ENCODE measurements at places on chromosomes 5 and 9.
A peak's percentile ranks its signal among the peaks of the same experiment; 100 is the strongest.

- DNase-seq: no peak
Measured at GRCh38 chr5:420632-421286, 22.2 kb upstream of the EXOC3 start.

- DNase-seq: no peak
Measured at GRCh38 chr5:9197881-9198260, 348.0 kb downstream of the SEMA5A start.

GRCh38 chr5:113087976-113088514 lies 111.4 kb downstream of the DCP2 start:
- DNase-seq: no peak

DNA sequence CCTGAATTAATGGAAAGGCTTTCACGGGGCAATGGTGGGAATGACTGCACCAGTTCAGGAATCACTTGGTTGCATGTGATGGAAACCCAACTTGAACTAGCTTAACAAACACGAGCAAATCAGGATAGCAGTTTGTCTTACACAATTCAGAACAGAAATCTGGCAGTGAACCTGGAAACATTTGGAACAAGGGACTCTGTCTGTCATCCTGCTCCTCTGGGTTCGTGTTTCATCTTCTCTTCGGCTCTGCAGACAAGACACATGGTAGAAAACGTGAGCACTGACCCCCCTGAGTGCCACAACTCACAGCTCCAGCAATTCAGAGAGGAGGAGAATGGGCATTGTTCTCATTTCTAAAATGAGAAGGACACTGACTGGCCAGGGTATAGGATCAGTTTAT lies 218.1 kb upstream of the NREP start:
- no peak for DNase-seq

DNA sequence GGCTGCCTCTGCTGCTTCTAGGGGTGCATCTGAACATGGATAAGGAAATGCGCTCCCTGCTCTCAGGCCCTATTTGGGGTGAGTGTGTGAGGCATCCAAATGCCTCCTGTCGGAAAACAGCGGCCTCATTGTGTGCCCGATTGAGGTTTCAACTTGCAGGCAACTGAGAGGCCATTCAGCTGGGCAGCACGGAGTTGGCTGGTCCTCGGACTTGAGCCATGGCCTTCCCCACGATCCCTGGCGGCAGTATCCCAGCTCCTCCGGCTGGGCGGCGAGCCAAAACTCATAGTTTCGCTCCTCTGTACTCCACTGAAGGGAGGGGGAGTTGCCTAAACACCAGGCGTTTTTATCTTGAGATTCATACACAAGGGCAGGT lies 597.3 kb upstream of the SGCD start:
- peak; percentile 67 for DNase-seq

DNA sequence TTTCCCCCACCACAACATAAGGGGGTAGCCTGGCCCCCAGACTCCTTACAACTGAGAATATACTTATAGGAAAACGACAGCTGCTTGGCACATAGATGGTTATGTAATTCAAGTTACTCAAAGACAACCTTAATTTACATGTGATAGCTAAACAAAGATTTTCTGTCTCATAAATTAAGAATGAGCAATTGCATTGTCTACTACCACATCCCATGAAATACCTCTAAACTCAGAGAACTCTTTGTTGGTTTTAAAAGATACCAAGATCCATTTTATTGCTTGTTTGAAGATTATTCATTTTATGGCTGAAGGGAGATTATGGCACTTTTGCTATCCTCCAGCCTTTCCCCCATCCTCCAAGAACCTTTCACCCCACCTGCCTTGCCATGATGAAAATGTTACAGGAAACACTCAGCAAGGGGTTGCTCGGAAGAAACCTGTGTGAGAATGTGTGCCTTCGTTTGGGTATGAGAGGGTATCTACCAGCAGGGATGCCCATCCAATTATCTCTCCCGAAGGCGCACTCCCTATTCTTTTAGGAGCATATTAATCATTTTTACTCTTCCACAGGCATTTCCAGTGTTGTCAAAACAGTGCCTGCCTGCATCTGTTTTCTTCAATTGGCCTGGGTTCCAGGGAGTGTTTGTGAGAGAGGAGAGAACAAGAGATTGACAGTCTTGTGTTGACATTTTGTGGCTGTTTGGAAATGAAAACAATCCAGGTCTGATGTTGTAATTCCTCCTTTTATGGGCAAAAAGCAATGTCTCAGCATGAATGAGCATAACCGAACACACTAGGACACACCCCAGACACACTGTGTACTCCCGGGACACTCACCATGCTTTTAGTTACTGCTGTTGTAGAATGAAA lies 208.0 kb upstream of the ANKRD55 start:
- DNase-seq: no peak

GRCh38 chr5:9601055-9601739 lies 29.0 kb downstream of the TAS2R1 start:
- DNase-seq: no peak

GRCh38 chr5:178587763-178588611 lies 2.2 kb downstream of the COL23A1 start:
- DNase-seq: no peak

DNA sequence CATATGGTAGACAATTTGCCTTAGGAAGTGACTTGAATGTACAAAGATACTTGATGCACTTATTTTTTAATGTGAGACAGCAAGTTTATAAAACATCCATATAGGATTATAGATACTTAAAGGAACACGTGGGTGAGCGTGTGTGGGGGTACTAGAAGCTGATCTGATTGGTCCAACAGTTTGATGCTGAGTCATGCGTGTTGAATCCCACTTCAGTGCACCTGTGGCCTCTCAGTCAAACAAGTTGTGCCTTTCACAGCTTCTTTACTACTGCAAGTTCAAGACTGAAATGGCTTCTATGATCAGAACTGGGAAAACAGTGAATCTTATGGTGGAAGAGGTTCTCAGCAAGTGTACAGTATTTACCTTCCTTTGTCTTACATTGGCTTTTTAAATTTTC lies 98.9 kb downstream of the MAP1B start:
- DNase-seq: no peak

All from heart left ventricle (tissue), 16 donors.